ENCODE measurements at places on chromosomes 7 and 10.

- no peak for DNase-seq
These were observed 19.5 kb downstream of the HDAC9 start for GRCh38 chr7:18515067-18515466.

DNA sequence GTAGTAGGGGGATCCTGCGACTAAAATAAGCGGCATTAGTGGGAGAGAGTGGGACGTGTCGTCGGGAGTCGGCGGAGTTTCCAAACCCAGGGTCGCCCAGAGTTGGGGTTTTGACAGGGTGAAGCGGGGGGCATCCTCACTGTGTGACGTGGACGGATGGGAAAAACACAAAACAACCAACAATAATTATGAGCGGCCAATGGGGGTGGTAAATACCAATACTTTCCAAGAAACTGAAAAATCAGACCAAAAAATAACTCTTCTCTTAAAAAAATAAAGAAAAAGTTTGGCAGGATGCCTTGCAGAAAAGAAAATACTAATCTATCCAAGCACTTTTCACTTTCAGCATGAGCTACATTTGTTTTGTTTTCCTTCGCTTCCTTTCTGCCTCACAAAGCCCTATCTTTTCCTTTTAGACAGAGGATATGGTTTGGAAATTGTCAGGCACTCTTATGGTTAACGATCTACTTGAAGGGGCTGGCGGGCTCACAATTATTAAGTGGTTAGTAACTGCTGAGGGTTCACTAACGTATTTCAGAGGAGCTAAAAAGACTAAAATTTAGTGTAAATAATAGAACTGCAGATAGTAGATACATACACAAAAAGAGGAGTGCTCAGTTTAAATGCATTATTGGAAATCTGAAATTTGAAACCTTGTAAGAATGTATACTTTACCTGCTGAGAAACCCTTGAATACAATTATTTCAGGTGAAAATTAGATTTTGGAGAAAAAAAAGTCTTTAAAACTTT is 802 bp upstream of the CDK6 start:
- DNase-seq = no peak

DNA sequence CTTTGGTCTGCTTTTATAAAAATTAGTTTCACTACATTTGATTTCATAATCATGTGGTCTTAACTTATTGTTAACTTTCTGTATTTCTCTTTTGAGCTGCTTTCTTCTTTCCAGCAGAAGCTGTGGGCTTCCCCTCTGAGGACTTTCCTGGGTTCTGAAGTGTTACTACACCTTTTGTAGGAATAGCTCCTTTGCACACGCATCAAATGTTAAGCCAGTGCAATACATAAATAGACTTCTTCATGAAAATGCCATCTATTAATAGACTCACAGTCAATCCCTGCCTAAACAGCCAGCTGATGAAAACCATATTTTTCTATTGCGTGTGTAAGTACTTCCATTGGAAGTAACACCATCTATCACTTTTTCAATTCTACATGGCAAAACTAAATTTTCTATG is 1.5 kb downstream of the ABCB4 start:
- DNase-seq = no peak

- no peak for DNase-seq
These were observed 71.5 kb upstream of the ADO start for GRCh38 chr10:62732841-62733653.

DNA sequence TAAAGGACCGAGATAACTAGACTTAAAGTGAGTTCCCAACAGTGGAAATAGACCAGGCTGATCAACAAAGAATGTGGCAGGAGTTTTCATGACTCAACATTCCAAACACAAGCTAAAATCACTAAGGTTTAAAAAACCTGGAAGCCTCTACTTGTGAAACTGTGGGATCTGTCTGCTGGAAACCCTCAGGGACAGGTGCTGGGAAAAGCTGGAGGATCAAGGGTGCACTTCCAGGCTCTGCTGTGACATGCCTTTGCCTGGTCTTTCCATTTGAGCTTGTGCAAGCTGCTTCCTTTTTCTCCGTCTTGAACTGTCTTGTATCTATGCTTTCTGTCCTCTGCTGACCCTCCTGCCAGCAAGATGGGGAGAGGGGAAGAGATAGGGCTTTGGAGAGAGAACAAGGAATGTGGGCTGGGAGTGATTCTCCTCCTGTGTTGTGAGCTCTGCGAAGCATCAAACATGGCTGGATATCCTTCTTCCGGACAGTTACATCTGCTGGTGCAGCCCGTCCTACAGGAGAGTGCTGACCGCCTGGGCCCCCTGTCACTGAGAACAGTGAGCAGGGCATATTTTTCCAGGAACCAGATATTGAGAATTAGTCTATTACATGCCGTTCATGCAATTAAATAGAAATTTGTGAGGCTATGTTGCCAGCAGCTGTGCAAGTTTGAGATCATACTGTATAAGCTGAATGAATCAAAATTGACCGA is 25.5 kb downstream of the ARHGAP22 start:
- no peak for DNase-seq

GRCh38 chr7:137669706-137670105 is 177.1 kb downstream of the DGKI start:
- DNase-seq = no peak

DNA sequence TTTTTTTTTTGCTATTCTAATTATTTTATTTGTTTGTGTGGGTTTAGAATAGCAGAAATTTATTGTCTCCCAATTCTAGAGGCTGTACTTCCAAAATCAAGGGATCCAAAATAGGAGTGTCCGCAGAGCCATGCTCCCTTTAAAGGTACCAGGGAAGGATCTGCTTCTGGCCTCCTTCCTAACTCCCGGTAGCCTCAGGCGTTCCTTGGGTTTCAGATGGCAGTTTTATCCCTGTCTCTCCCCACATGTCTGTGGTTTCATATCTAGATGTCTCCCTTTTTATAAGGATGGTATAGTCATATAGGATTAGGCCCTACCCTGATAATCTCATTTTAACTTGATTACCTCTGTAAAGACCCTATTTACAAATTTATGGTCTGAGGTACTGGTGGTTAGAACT is 48.4 kb downstream of the BMPR1A start:
- no peak for DNase-seq

DNA sequence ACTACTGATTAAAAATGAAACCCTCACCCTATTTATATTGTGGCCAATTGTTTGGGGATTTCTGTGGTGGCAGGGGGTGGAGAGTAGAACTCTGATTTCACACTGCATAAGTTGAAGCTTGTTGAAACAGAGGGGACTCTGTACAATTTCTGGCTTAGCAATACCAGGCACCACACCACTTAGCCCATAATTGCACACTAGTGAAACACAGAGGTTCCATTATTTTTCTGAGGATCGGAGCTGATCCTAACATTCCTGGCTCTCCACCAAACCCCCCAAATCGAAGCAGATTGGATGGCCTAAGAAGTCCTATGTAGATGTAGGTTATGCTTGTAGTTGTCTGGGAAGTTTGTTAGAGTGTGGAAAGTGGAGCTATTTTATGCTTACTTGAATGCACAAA is 47.0 kb downstream of the PTN start:
- no peak for DNase-seq

GRCh38 chr7:93620864-93621263 is 46.3 kb upstream of the CALCR start:
- DNase-seq = no peak

DNA sequence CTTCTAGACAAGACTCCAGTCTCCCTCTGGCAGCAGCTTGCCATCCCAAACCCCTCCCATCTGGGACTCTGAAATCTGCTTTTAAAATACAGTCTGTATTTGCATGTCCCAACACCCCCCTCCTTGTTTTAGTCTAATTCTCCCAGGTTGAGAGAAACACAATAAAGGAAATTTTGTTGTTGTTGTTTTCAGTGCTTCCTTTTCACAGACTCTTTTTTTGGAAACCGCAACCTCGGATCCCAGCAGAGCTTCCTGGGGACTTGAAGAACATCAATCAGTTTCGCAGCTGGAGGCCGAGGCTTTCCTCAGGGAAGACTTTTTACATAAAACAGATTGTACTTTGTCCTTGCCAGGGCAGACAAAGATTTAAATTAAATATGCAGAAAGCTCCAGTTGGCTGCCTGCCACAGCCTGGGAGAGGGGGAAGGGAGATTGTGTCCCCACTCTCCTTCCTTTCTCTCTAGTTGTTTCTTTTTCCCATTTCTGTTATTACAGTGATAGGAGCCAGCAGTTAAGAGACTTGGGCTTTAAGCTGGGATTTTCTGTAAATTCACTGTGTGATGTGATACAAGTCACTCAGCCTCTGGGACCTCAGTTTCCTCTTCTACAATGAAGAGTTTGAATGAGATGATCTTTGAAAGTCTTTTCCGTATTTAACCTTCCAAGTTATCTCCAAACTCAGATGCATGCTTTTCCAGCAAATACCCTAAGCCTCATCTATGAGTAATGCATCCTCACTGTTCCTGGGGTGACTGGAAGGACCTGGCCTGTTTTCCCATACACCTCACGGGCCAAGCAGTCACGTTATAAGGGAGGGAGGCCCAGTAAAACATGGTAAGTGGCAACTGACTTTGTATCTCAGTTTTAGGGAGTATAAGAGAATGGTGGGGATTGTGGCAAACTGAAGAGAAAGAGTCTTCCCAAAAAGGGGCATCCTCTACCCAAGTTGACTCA is 192.3 kb downstream of the REEP3 start:
- DNase-seq = no peak

- no peak for DNase-seq
These were observed 29.4 kb upstream of the GATAD1 start for GRCh38 chr7:92417913-92418312.

- DNase-seq = no peak
These were observed 104.8 kb upstream of the LAMB4 start for GRCh38 chr7:108234971-108235450.

DNA sequence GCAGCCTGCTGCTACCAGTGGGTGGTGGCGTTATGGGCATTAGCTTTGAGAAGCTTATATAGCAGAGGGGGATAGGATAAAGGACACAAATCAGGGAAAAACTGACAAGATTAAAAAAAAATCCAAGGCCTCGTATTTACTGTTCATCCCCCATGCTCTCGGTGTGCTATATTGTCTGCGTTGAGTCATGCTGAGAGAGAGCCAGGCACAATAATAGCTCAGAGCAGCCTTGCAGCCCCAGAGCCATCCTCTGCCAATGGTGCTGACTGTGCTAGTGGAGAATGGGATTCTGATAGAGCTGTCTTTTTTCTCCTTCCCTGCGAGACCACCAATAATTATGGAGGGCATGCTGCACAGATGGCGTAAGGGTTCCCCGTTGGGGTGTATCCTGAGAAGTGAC is 51.7 kb upstream of the FZD1 start:
- DNase-seq = no peak

DNA sequence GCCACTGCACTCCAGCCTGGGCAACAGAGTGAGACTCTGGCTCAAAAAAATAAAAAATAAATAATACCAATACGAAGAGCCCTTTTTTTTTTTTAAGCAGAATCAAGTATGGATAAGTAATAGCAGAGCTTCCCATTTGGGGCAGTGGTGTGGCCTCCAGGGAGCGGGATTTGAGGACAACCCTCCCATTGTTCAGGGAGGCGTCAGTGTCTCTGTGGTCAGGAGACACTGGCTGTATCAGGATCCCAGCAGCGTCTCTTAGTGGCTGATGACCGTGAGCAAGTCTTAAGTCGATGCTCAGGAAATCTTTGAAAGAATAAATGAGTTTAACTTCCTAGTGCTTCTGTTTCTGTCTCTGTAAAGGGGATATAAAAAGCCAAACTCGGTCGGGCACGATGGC is 25.2 kb upstream of the SH2B2 start:
- no peak for DNase-seq

GRCh38 chr10:48494073-48494472 is 110.8 kb downstream of the ARHGAP22 start:
- DNase-seq = no peak

GRCh38 chr7:71982851-71983250 is 429.3 kb downstream of the CALN1 start:
- DNase-seq = peak; percentile 42

DNA sequence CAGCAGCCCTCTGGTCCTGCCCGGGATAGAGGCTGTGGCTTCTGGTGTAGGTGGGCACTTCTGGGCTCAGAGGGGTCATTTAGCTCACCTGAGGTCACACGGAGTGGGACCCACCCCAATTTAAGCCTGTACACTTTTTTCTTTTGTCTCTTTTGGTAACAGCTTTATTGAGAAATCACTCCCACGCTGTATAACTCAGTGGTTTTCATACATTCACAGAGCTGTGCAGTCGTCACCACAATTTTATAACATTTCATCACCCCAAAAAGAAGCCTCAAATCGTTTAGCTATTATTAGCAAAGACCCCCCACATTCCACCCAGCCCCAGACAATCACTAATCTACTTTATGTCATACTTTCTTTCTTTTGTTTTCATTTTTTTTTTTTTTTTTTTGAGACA is 62.3 kb downstream of the LHPP start:
- DNase-seq = no peak

GRCh38 chr10:31650010-31650409 is 278.6 kb downstream of the ARHGAP12 start:
- no peak for DNase-seq

GRCh38 chr10:126597211-126597610 is 73.3 kb downstream of the C10orf90 start:
- DNase-seq = no peak

GRCh38 chr7:131511071-131511470 is 45.4 kb downstream of the PODXL start:
- DNase-seq = no peak

DNA sequence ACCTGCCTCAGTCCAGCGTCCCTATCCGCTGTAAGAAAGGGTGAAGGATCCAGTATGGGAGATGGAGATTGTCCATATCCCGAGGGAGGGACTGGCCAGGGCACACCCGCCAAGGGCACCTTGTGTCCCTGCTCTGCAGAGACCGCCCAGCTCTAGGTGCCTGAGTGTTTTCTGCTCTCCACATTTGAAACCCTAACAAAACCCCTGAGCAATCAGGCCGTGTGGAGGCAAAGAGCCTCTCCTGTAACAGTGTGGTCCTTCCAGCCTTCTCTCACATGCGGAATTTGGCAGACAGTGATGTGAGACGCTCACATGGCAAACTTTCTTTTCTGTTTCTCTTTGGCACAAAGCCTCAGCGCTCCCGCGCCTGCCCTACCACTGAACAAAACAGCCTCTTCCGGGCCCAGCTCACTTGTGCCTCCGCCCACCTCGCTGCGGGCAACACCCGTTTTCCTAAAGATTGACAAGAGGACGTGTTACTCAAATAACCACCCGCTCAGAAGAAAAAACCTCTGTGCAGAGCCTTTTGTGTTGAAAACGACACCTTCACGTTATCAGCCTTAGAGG is 514.8 kb downstream of the DNAJB6 start:
- DNase-seq = no peak

DNA sequence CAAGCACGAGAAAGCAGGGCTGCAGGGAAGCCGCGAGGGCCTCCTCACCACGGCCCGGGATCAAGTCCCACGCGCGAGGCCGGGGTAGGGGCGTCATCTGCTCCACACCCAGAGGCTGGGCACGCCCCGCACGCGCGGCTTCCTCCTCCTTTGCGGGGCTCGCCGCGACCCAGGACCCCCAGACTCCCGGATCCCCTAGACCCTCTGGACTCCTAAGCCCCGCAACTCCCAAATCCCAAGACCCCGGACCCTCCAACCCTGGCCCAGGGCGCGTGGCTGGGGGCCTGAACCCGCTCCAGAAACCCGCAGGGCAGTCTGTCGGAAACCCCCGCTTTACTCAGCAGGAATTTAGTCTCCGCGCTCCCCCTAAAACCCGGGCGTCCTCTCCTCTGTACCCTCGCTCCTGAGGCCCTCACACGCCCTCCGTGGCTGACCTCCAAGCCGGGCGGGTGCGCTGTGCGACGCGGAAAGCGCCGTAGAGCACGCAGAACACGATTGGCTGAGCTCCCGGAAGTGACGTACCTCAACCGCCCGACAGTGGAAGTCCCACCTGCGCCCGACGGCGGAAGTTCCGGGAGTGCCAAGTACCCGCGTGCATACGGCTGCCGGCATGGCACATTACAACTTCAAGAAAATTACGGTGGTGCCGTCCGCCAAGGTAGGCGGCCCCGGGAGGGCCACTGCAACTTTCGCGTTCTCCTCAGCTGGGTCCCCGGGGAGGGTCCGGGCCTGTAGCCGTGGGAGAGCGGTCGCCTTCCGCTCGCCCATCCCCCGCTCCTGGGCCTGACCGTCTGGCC is at the start of gene GTPBP4:
Gene GTPBP4 (plus strand): TSS at position 565 of the 797 bp plus-strand sequence. CDS start 46 bp downstream, at position 611.
- DNase-seq = peak; percentile 99

Measured in Karpas-422 (cell line).